Stimulated activated CD4-positive, alpha-beta T cell treated with anti-CD3 and anti-CD28 coated beads, Interleukin-1b, Interleukin-23, amount 100 ng/mL, for 1 hour (primary cell): ENCODE measurements at places on chromosomes 7 and 10.

DNA sequence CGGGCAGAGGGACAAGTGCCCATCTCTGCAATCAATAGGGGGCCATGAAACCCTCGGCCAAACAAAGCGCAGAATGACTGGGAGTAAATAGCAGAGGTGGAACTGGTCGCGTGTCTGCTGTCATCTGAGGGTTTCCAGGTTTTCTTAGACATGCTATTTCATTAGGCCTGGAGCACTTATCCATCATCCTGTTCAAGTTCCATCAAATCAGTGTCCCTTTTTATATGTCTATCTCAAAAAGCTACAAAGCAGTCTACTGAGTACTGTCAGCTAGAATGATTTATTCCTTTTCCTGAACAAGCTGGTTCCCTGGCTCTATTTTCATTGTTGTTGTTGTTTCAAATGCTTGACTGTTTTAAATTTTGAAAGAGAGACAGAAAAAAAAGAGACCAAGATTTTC lies 590.5 kb downstream of the PARD3 start:
- no peak for DNase-seq

- DNase-seq, result no peak
Observed at GRCh38 chr10:109824206-109824605, 99.1 kb downstream of the XPNPEP1 start.

GRCh38 chr7:94656658-94656924 lies 658 bp upstream of the SGCE start:
- no peak for DNase-seq

DNA sequence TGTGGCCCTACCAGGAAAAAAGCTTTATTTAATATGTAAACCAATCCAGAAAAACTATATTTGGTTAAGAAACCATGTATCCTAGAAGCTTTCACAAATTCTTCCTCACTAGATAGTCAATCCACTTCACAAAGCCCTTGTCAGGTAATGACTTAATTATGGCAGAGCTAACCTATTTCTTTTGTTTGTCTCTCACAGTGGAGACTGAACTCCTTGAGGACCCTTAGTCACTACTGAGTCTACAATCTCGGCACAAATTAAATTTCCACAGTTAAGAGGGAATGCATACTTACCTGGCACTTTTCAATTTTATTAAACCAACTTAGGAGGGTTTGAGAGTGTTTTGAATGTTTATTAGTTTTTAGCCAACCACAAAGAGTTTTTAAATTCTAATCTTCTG lies 23.0 kb downstream of the WAPL start:
- DNase-seq, result no peak

DNA sequence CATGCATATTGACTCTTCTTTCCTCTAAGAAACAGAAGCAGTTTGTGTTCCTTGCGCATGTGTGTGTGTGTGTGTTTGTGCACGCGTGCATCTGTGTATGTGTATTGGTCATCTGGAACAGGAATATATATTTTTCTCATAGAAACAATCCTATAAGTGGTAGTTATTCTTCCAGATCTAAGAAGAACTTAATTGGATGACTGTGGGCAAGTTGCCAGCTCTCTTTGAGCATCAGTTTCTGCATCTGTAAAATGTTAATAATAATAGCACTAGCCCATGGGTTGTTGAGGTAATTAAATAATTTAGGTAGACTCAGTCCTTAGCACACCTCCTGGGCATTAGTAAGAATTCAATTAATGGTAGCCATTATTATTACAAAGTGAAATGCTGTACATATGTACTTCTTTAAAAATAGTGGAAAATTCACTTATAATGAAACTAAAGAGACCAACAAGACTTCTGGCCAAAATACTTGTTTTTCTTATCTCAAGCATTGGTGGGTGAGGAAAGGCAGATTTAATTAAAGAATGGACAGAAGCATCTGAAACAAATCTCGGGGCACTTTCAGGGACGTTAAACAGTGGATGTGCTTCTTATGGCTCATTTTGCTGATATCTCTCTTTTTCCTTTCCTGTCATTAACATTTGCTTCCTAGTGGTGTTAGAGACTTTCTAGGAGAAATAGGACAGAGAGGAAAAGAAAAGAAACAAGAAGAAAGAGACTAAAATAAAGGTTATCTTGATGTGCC lies 124.9 kb upstream of the HABP2 start:
- DNase-seq, result no peak

GRCh38 chr10:94183666-94184264 lies 179.0 kb downstream of the NOC3L start:
- no peak for DNase-seq

GRCh38 chr10:70101668-70102067 lies 31.0 kb downstream of the AIFM2 start:
- DNase-seq, result no peak

DNA sequence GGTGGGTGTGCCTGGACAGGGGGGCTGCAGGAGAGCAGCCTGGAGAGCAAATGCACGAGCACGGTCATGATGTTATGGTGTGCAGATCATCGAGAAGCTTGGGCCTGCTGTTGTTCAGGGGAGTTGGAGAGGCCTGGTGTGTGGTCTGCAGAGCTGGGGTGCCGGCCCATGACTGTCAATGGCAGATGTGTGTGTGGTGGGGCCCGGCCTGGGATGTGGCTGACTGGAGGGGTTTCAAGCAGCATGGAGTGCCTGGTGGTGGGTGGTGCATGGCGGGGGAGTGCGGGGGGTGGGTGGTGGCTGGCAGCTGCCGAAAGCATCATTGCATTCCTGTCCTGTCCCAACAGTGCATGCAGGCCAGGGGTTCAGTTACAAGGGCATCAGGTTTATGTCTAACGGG lies 122.6 kb downstream of the DOCK1 start:
- no peak for DNase-seq

DNA sequence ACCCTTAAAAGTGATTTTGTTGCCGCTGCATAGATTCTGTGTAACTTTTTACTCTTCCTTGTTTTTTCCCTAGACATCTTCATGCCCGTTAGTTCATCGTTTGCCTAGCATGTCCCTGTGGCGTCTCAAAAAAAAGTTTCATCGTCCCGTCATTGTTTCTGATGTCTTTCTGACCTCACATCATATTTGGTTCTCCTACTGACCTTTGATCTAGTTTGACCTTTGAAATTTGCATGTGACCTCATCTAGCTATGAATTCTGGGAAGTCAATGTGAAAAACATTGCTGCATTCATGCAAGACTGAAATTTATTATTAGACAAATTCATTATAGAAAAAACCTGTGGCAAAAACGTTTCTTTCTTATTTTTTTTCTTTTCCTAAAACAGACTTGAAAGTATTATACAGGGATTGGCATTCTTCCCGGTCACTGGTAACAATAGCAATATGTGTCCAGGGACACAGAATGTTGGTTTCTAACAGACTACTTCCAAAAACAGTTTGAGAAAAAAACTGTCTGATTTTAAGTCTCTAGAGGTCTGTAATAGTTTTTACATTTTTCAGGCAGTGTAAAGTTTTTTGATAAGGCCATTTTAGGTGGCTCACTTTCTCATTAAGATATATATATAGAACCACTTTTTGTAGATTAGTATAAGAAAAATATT lies 280.9 kb downstream of the USP6NL start:
- no peak for DNase-seq
